Stimulated activated CD4-positive, alpha-beta T cell treated with anti-CD3 and anti-CD28 coated beads, Interleukin-1b, Interleukin-23, amount 100 ng/mL, for 24 hours (primary cell): ENCODE measurements at places on chromosomes 4 and X.

DNA sequence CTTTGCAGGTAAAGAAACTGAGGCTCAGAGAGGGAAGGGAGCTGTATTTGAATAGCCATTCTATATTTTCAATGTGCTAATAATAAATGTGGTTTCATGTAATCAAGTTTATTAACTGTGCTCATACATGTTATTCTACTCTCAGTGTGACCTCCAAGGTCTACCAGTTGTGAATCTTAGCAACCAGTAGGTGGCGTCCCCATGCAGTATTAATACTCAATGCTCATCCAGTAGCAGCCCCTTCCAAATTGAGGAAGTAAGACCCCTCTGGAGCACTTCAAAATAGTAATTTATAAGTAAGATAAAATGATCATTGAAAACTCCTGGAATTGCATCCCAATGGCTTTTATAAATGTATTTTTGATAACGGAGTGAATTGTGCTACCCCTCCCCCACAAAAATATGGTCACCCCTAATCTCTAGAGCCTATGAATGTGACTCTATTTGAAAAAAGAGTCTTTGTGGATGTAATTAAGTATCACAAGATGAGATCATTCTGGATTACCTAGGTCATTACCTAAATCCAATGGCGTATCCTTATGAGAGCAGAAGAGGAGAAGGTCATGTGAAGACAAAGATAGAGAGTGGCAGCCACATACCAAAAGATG is 20.4 kb upstream of the SEPSECS start:
- no peak for DNase-seq

- no peak for DNase-seq
Observed at GRCh38 chr4:112956484-112956896, 93.0 kb upstream of the ANK2 start.

DNA sequence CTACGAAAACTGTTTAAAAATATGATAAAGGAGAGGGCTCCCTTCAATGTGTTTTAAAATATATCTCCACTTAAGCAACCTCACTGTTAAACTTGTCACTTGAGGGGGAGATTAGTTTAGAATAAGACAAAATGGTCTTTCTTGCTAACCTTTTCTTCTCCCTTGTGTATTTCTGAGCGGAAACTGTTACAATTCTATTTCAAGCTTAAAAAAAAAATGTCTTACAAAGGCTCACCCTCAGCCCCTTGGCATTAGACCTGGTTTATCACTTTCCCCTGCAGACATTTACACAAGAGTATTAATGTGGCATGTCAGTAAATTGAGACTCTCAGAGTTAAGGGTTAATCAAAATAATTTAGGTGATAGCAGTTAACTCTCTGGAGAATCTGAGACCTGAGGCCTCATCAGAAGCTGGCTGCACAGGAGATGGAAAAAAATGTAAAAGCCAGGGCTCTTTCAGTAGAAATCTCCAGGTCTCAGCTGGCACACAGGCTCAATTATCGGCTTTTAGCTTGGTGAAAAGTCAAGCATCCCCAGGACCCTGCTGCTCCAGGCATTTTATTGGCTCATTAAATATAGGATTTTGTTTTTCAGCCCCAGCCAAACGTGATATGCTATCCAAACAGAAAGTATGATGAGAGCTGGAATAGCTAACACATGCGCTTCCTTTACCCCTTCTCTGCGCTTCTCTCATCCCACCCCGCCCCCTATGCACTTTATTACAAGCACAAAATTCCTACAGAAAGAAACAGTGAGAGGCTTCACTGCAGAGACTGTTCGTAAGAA is 130.5 kb downstream of the PPA2 start:
- no peak for DNase-seq

DNA sequence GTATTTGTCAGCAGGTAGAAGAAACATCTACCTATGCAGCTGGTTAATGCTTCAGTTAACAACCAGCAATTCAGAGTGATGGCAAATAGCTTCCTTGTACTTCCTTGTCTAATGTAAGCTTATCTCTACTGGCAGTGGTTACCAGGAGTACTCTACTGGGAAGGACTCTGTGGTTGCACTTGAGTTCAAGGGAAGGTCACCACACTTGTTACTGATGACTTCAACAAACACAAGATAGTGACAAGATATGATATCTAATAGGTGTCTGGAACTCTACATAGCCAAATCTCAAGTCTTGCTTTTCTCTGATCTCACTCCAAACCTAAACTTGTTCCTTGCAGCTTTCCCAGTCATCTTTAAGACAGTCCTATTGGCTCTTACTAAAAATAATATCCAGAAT is 1644.9 kb upstream of the TENM3 start:
- DNase-seq: no peak

- DNase-seq: no peak
Observed at GRCh38 chr4:36208893-36209473, 35.3 kb downstream of the ARAP2 start.

DNA sequence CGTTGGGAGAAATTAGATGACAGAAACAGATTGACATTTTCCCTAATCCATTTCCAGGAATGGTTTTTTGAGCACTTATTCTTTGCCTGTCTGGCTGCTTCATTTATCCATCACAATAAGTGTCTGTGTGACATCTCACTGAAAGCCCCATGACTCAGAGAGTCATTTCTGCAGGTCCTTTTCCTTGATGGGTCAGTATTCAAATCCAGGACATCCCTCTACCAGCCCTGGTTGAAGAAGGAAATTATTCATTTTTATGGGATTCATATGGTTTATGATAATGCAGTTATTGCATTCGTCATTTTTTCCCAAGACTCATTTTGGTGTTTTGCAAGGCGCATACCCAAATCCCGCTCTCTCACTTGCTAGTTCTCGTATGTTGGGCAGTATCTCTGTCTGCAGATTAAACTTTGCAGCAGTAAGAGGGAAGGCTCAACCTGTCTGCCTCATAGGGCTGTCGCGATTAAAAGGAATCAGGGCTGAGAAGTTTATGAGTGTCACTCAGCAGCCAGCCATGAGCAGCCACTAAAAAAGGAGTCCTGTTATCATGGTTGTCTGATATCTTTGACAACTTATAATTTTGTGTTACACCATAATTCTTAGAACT is 44.0 kb downstream of the GYG2 start:
- no peak for DNase-seq

DNA sequence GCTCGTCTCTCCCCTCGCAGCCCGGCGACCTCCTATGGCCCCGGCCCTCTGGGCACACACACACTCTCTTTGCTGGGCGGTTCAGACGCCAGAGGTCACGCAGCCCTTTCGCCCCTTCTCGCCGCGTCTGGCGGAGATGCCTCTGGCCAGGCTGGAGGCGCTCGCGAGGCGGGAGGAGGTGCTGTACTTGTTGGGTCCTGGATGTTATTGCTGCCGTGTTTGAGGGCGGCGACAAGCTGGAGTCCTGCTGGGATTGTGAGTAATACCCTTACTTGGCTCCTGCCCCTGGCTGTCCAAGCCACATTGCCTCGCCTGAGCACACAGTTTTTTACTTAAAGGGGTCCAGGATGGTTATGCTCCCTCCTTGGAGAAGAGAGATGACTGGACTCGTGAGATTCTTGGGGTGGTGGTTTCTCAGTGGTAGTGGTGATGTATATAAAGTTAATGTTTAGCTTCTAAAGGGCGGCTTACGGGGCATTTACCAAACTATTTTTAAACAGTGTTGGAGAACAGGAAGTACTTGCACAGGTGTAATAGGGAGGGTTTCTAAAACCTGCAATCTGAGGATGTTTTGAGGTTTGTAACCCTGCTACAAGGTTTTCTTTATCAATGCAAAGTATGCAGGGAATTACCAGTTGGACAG is 572 bp downstream of the USP53 start:
- DNase-seq: peak; percentile 37

- peak; percentile 73 for DNase-seq
Observed at GRCh38 chr4:985123-985830, 1.6 kb upstream of the IDUA start.

GRCh38 chr4:7861440-7861881 is 78.2 kb downstream of the AFAP1 start:
- DNase-seq: no peak

GRCh38 chr4:121070696-121071639 is 1.4 kb downstream of the NDNF start:
- DNase-seq: no peak

- peak; percentile 63 for DNase-seq
Observed at GRCh38 chrX:101051549-101052302, at the start of gene TRMT2B. Gene TRMT2B, minus strand, starts transcription at chrX:101052111. Its CDS starts 9,822 bp downstream, at chrX:101042289.

DNA sequence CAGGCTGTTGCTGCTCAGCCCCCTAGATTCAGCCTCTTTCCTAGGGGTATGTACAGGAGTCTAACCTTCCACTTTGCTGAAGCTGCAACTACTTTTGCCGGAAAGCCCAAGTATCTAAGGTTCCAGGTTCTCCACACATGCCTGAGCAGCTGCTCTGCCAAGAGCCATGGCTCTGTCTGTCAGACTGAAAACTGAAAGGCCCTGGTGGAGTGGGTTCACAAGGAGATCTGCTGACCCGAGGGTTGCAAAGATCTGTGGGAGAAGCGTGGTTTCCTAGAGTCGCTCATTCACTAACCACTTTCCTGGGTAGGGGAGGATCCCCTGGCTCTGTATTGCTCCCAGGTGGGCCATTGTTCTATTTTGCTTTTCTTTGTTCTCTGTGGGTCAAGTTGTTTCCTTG is 6.0 kb upstream of the PNMA6F start:
- no peak for DNase-seq

DNA sequence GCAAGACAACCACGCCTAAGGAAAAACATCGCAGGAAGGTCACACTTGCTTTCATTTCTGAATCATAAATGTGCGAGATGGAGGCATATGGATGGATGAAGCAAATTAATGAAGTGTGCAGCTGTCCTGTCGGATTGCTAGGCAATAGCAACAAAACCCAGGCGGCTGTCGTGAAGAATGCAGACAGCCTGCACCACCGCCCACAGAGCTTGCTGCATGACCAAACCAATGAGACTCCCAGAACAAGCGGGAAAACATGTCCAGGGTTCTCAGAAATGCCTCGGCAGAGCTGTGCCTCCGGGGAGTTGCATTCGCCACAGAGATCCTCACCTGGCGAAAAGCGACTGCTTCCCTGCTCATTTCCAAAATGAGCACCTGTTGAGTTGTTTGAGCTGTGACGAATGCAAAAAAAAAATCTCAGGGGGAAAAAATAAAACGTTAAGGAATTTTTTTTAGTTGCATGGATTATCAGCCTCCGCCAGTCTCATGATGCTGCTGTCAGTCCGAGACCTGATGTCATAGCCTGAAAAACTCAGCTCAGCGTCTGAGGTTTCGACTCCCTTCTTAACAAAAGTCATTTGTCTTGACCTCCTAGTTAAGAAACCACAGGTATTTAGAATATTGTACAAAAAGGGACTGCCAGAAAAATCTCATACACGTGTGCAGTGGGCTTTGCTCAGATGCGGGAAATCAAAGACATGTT is 155.5 kb upstream of the MXRA5 start:
- no peak for DNase-seq

DNA sequence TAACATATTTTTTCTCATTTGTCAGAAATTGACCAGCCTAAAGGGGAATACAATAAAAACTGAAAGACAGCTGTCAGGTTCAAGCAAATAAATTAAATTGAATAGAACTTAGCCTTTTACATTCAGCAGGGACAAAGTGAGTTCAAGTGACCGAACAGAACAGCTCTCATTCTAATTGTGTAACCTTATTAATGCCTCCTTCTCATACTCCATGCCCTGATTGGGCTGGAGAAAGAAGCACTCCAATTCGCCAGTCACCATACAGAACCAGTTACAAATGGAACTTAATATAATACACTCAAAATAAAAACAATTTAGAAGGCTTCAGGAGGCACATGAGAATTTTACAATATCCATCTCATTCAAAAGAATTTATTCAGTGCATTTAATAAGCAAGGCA is 8.0 kb downstream of the PPP3CA start:
- DNase-seq: no peak

GRCh38 chr4:125956276-125956675 is 641.5 kb downstream of the FAT4 start:
- no peak for DNase-seq

DNA sequence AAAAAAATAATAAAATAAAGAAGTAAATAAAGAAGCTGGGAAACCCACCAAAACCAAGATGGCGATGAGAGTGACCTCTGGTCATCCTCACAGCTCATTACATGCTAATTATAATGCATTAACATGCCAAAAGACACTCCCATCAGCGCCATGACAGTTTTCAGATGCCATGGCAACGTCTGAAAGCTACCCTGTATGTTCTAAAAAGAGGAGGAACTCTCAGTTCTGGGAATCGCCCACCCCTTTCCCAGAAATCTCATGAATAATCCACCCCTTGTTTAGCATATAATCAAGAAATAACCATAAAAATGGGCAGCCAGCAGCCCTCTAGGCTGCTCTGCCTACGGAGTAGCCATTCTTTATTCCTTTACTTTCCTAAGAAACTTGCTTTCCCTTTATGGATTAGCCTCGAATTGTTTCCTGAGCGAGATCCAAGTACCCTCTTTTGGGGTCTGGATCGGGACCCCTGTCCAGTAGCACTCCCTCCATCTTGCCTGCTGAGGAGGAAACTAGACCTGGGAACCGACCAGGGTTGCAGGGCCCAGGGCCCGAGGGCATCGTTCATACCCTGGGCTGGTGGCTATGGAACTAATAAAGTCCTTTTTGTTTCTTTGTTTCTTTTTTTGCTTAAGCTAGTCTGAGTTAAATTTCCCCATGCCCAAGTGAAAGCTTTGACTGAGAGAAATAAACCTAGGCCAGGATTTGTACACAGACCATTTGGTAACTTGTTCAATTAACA is 30.9 kb downstream of the HTT-AS start:
- no peak for DNase-seq

DNA sequence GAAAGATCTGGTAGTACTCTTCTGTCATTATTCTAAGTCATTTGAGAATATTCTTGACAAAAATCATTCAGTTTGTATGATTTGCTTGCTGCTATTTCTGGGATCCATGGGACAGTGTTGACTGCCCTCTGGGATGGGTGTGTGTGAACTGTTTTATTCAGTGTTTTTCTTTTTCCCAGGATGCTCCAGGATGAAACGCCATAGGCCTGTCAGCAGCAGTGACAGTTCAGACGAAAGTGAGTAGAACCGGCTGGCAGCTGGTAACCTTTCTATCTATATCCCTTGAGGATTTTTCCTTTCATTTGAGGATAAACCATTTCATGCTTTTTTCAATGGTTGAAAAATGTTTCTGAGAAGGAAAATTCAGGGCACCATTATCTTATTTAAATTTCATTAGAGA is 72.5 kb downstream of the JADE3 start:
- DNase-seq: no peak

DNA sequence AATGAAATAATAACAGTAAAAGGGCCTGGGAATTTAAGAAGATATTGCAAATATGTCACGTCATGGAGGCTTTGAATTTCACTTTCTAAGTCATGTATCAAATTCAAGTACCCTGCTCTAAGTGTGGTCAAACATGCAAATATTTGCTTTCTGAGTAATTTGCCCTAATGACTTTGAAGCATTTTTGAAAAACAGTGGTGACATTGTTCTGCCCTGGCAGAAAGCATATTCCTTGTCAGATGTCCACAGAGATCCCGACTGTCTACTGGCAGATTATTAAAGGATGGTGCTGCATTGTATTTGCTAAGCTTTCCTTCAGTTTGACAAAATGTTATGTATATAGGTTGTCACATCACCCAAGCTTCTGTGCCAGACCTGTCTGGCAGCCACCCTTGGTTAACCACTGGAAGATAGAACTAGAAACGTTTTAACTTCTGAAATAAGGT is 92.5 kb downstream of the ANK2 start:
- DNase-seq: no peak
